Ascending aorta (tissue), 2 donors: ENCODE measurements at places on chromosomes 3 and 15.

- H3K4me3 ChIP-seq, result peak overlapping the region; percentile 55
- DNase-seq, result no peak
- H3K27ac ChIP-seq, result peak overlapping the region; percentile 80
Measured at GRCh38 chr15:43516801-43517353, 531 bp upstream of the MAP1A start.

GRCh38 chr3:188390343-188390718 lies 236.4 kb downstream of the LPP start:
- no peaks in the 10 kb centered on the region for H3K27me3 ChIP-seq
- H3K27ac ChIP-seq, result peak overlapping the region; percentile 46
- H3K4me3 ChIP-seq, result no peak overlapping the region
- peaks cover 54% of the 10 kb centered on the region for H3K4me1 ChIP-seq
- DNase-seq, result no peak
- no peaks in the 10 kb centered on the region for H3K36me3 ChIP-seq

DNA sequence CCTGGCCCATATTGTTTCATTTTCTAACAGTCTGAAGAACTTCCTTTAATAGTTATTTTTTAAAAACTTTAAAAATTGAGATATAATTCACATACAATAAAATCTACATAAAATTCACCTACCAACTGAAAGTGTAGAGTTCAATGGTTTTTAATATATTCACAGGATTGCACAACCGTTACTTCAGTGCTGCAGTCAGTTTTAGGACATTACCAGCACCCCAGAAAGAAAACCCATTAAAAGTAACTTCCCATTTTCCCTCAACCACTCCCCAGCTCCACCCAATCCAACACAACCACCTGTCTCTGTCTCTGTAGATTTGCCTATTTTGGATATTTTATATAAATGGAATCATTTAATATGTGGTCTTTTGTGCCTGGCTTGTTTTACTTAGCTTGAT lies 29.6 kb downstream of the MGA start:
- no peak for DNase-seq
- H3K27ac ChIP-seq, result no peak overlapping the region
- no peak overlapping the region for H3K4me3 ChIP-seq
- H3K27me3 ChIP-seq, result no peaks in the 10 kb centered on the region
- no peaks in the 10 kb centered on the region for H3K36me3 ChIP-seq

GRCh38 chr15:85947021-85947420 lies 132.7 kb upstream of the AGBL1 start:
- H3K27ac ChIP-seq, result no peak overlapping the region
- H3K36me3 ChIP-seq, result no peaks in the 10 kb centered on the region
- no peak for DNase-seq
- H3K4me1 ChIP-seq, result no peaks in the 10 kb centered on the region
- no peaks in the 10 kb centered on the region for H3K27me3 ChIP-seq

GRCh38 chr3:56789076-56789475 lies 12.7 kb downstream of the ARHGEF3 start:
- no peaks in the 10 kb centered on the region for H3K4me1 ChIP-seq
- H3K4me3 ChIP-seq, result no peak overlapping the region
- H3K36me3 ChIP-seq, result no peaks in the 10 kb centered on the region
- no peaks in the 10 kb centered on the region for H3K27me3 ChIP-seq
- H3K27ac ChIP-seq, result peak overlapping the region; percentile 21

- no peak overlapping the region for H3K4me3 ChIP-seq
- DNase-seq, result no peak
- no peaks in the 10 kb centered on the region for H3K4me1 ChIP-seq
Measured at GRCh38 chr3:162052636-162053035, 556.0 kb downstream of the OTOL1 start.

- no peaks in the 10 kb centered on the region for H3K27me3 ChIP-seq
- H3K27ac ChIP-seq, result no peak overlapping the region
- no peaks in the 10 kb centered on the region for H3K36me3 ChIP-seq
- H3K4me1 ChIP-seq, result no peaks in the 10 kb centered on the region
Measured at GRCh38 chr15:61318802-61319525, 89.9 kb upstream of the RORA start.

DNA sequence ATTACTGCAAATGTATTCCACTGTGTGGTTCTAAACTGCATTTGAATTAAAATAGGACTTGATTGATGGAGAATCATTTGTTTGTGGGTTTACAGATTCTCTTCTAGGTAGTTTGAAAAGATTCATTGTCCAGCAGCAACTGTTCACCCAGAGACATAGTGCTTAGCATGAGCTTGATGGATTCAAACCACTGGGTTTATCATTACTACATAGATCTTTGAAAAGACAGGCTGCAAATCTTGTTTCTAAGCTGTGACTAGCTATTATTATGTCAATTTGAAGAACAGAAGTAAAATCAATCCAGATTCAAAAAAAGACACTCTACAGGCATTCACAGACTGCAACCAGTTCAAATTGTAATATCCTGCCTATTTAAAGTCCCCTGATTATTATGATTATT lies 49.8 kb downstream of the MBNL1 start:
- H3K36me3 ChIP-seq, result no peaks in the 10 kb centered on the region
- H3K4me1 ChIP-seq, result peaks cover 84% of the 10 kb centered on the region
- no peak for DNase-seq

DNA sequence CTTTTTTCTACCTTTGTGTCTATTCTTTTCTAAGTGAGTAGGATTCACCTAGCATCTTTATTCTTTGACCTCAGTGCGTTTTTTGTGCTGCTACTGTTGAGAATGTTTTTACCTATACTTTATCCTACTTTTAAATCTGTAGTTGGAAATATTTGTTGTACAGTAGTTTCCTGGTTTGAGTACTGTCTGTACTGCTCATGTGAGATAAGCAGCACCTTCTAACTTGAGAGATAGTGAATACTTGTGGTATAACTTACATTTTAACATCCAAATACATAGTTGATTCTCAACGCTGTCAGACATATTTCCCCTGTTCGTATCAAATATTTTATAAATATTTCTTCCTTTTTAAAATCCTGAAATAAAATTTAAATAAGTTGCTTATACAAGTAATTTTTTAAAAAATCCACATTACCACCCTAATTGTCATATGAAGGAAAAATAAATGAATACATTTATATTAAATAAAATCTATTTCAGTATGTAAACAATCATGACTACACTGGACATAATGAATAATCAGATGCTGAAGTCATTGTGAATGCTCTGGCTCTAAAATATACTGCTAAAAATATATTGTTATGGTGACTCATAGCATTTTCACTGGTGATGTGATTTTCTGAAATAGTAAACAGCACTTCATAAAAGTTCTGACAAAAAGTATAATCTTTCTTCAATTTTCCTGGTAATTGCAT lies 17.4 kb downstream of the ATP11B start:
- no peak overlapping the region for H3K27ac ChIP-seq
- H3K4me3 ChIP-seq, result no peak overlapping the region
- H3K36me3 ChIP-seq, result no peaks in the 10 kb centered on the region
- no peaks in the 10 kb centered on the region for H3K27me3 ChIP-seq

DNA sequence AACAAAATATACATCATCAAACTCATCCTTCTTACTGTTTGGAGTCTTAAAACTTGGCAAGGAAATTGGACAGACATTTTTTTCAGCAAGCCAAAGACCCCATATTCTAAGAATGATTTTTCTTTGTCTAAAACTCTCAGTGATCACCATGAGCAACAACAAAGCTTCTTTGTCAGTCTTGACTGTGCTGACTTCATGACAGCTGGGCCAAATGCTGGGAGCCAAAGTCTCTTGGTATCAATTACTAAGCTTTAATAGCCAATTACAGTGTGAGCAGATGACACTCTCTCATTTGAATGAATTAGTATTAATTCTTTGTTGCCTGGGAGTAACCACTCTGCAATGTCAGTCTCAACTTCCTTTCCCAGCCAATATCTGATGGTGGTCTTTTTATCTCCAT lies 48.1 kb upstream of the GK5 start:
- no peak overlapping the region for H3K4me3 ChIP-seq
- H3K27ac ChIP-seq, result no peak overlapping the region
- H3K36me3 ChIP-seq, result no peaks in the 10 kb centered on the region

- H3K36me3 ChIP-seq, result no peaks in the 10 kb centered on the region
- DNase-seq, result no peak
- no peak overlapping the region for H3K4me3 ChIP-seq
- H3K27me3 ChIP-seq, result no peaks in the 10 kb centered on the region
Measured at GRCh38 chr3:189369636-189370035, 197.9 kb downstream of the TPRG1 start.

DNA sequence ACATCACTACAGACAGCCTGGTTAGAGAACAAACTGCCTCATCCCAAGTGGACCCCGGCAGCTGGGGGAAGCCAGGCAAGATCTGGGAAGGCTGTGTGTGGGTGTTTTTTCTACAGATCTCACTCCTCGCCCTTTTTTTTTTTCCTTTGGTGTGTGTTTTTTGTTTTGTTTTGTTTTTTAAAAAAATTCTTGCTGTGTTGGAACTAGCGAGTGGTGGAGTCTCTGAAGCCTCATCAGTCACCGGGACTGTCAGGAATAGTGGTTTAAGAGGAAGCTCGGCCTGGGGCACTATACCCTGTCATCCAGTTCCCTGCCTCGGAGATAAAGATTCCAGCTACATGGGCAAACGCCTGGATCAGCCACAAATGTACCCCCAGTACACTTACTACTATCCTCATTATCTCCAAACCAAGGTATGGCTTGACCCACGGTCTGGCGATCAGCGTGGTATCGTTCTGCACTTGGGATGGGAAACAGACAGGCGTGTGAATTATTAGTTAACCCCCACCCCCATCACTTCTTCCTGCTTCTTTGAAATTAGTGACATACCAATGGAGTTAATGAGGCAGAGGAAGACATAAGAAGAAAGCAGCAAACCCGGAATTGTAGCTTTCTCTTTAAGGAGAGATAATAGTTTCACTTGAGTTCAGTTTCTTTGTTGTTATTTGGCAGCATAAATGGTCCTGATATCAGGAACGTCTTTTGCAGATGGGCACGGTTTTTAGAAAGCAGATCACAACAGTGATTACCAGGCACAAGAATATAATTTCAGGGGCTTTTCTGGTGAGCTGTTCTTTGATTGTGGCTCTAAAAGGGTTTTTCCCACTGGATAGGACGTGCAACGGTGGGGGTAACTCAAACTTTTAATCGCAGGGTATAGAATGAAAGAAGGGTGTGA lies 722 bp downstream of the RBMS3 start:
- no peak for DNase-seq
- no peaks in the 10 kb centered on the region for H3K27me3 ChIP-seq
- H3K4me3 ChIP-seq, result peak overlapping the region; percentile 65
- H3K36me3 ChIP-seq, result no peaks in the 10 kb centered on the region
- H3K27ac ChIP-seq, result peak overlapping the region; percentile 90

DNA sequence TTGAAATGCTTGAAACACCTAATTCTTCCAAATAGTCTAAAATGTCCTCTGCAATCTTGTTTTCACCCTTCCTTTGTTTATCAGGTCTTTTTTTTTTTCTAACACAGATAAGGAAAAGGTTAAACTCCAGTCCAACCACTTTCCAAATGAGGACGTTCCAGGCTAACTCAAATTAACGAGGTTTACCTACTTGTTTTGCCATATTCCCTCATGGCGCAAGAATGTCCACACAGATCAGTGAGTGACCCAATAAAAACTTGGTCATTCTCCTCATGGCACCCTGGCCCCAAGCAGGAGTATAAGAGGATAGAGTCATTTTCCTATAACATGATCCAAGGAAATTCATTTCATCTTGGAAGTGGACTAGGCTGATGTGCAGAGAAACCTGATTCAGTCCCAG lies 6.6 kb upstream of the LIPC start:
- no peak for DNase-seq
- no peaks in the 10 kb centered on the region for H3K36me3 ChIP-seq
- H3K4me3 ChIP-seq, result no peak overlapping the region

GRCh38 chr15:24878153-24878552 lies 76.6 kb upstream of the SNRPN start:
- peak overlapping the region; percentile 62 for H3K4me3 ChIP-seq
- H3K36me3 ChIP-seq, result no peaks in the 10 kb centered on the region
- no peak for DNase-seq
- H3K4me1 ChIP-seq, result no peaks in the 10 kb centered on the region
- H3K27ac ChIP-seq, result no peak overlapping the region

DNA sequence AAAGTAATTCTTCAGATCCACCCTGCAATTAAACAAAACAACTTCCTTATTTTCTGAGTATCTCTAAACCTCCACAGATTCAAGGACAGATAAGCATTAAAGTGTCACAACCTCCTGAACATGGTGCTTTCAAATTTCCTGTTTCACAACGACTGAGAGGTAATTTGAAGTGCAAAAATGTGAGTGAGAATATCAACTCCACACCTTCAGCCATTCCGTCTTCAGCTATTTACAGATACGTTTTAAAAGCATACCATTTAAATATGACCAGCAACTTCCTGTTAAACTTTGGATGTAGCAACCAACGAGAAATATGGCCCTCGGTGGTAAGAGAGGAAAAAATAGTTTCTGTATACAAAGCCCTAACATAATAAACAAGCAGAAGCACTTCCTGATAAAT lies 32.1 kb upstream of the PCSK6 start:
- H3K27me3 ChIP-seq, result no peaks in the 10 kb centered on the region
- no peaks in the 10 kb centered on the region for H3K36me3 ChIP-seq
- H3K4me1 ChIP-seq, result no peaks in the 10 kb centered on the region
- DNase-seq, result no peak
- H3K27ac ChIP-seq, result no peak overlapping the region

DNA sequence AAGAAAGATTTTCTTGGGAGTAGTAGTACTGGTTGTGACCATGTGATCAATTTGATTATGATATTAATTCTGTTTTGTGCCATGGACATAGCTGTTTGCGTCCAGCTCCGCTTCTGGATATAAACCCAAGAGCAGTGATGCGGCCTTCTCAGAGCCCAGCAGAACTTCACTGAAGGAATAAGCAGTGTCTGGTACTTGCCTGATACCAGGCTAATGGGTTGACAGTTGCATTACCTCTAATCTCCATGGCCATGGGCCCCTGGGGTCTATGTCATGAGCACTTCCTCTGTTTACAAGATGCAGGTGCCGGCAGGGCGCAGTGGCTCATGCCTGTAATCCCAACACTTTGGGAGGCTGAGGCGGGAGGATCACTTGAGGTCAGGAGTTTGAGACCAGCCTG lies 36.3 kb upstream of the RAB6B start:
- H3K27ac ChIP-seq, result no peak overlapping the region
- H3K27me3 ChIP-seq, result no peaks in the 10 kb centered on the region
- H3K4me1 ChIP-seq, result no peaks in the 10 kb centered on the region
- DNase-seq, result no peak
- no peaks in the 10 kb centered on the region for H3K36me3 ChIP-seq
- no peak overlapping the region for H3K4me3 ChIP-seq

GRCh38 chr3:66200786-66201185 lies 20.0 kb upstream of the SLC25A26 start:
- H3K27ac ChIP-seq, result no peak overlapping the region
- H3K27me3 ChIP-seq, result no peaks in the 10 kb centered on the region
- no peaks in the 10 kb centered on the region for H3K36me3 ChIP-seq
- no peaks in the 10 kb centered on the region for H3K4me1 ChIP-seq
- DNase-seq, result no peak

DNA sequence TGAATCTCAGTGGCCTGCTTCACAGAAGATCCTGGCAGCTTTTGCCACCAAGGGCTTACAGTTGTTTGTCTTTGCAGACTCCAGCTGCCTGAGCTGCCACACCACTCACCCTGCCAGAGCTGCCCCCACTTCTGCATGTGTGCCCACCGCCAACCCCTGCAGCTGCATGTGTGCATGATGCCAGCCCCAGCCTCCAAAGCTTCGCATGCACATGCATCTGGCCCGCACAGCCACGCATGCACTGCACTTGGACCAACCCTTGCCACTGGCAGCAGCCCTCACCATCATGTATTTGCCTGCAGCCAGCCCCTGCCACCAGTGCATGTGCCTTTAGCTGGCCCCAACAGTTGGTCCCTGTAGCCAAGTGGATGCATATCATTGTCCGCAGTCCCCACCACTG lies 31.3 kb downstream of the CCDC54 start:
- no peaks in the 10 kb centered on the region for H3K4me1 ChIP-seq
- H3K4me3 ChIP-seq, result no peak overlapping the region
- no peak overlapping the region for H3K27ac ChIP-seq
- no peak for DNase-seq
- H3K36me3 ChIP-seq, result no peaks in the 10 kb centered on the region
